ENCODE measurements at places on chromosomes 7 and 10. TPM values are rescaled to one million over a fixed set of nuclear protein-coding genes. Genes with fewer than 3 reads are reported as not detected.

DNA sequence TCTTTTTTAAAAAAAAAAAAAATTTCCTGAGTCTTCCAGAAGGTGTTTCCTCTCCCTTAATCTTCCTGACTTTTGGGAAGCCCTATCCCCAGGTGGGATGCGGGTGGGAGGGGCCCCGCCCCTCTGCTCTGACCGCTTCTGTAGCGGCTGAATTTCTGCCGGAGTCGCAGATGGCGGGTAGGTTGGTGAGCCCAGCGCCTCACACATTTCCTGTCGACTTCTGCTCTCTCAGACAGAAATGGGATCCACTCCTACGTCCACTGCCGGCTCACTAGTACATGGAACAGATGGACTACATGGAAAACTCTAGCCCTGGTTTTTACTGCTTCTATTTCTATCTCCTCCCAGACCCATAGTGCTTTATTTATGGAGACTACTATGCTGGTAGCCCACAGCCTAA is 90.9 kb downstream of the NEUROD6 start:
- H3K36me3 ChIP-seq: no peaks in the 10 kb centered on the region
- DNase-seq: no peak
- H3K4me3 ChIP-seq: no peak overlapping the region
- no peak overlapping the region for H3K27ac ChIP-seq
- H3K27me3 ChIP-seq: no peaks in the 10 kb centered on the region

DNA sequence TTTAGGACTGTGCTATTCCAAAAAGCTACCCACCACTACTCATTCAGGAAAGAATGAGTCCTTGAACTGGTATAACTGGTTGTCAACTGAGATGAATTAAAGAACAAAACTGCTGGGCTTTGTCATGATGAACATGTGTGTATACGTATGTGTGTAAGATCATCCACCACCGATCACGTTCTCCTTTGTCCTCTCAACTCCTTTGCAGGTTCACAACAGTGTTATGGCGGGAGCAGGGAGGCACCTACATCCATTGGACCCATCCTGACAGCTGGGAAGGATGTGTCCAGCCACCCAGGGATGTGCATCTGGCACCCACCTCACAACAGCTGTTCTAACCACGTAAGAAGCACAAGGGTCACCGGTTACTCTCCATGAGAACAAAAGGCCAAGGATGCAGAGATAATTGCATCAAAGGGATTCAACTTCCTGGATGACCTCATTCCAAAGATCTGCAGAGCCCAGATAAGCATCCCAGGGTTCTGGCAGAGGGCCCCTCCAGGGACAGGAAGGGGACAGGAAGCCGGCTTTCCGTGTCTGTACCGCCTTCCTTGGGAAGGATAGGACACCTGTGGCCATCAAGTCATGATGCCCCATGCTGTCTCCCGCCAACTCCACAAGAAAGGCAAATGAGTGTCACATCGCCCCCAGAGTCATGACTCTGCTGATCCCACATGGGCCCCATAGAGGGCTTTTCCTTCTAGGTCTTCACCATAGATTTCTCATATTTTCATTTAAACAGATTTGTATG is 66.1 kb downstream of the STEAP1B start:
- no peak overlapping the region for H3K4me3 ChIP-seq
- DNase-seq: no peak
- H3K4me1 ChIP-seq: no peaks in the 10 kb centered on the region
- H3K36me3 ChIP-seq: no peaks in the 10 kb centered on the region
- no peaks in the 10 kb centered on the region for H3K27me3 ChIP-seq

DNA sequence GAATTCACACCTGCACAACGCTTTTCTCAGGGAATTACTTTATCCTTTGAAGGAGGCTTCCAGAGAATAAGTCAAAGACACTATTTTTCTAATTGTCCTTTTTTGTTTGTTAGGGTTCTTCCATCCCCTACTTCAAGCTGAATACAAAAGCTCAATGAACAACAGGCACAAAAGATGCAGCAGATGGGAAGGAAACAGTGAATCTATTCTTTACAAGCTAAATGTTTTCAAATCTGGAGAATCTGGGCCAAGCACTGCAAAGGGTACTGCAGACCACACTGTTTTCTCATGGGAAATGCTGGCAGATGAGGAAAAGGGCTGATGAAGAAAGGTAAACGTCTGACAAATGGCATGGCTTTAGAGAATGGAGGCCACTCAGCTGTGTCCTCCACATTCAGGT is 18.5 kb downstream of the LIPA start:
- H3K27ac ChIP-seq: no peak overlapping the region
- no peaks in the 10 kb centered on the region for H3K4me1 ChIP-seq
- H3K36me3 ChIP-seq: no peaks in the 10 kb centered on the region
- no peak overlapping the region for H3K4me3 ChIP-seq
- no peak for DNase-seq

GRCh38 chr7:134890246-134891240 is 95.8 kb upstream of the AGBL3 start:
- no peaks in the 10 kb centered on the region for H3K27me3 ChIP-seq
- H3K4me1 ChIP-seq: peaks cover 30% of the 10 kb centered on the region
- no peak overlapping the region for H3K4me3 ChIP-seq
- H3K36me3 ChIP-seq: no peaks in the 10 kb centered on the region

GRCh38 chr10:32084185-32084851 is 28.1 kb upstream of the KIF5B start:
- H3K27me3 ChIP-seq: no peaks in the 10 kb centered on the region
- H3K4me1 ChIP-seq: no peaks in the 10 kb centered on the region
- no peak overlapping the region for H3K27ac ChIP-seq
- no peak for DNase-seq

- H3K4me1 ChIP-seq: no peaks in the 10 kb centered on the region
- DNase-seq: no peak
- H3K4me3 ChIP-seq: no peak overlapping the region
- no peaks in the 10 kb centered on the region for H3K27me3 ChIP-seq
- H3K36me3 ChIP-seq: peaks cover 6% of the 10 kb centered on the region
Observed at GRCh38 chr7:44216019-44216418, 15.2 kb downstream of the YKT6 start.

DNA sequence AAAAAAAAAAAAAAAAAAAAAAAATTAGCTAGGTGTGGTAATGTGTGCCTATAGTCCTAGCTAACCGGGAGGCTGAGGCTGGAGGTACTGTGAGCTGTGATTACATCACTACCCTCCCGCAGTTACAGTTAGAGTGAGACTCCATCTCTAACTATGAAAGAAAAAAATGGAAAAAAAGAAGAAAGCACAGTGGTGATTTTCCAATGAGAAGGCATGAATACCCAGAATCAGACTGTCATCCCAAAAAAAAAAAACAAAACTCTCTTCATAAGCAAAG is 269.9 kb upstream of the MKLN1 start:
- H3K36me3 ChIP-seq: peaks cover under 1% of the 10 kb centered on the region
- no peak overlapping the region for H3K4me3 ChIP-seq
- H3K27ac ChIP-seq: peak overlapping the region; percentile 93

GRCh38 chr7:155453296-155454182 is 4.4 kb upstream of the EN2 start:
- H3K4me3 ChIP-seq: no peak overlapping the region
- H3K4me1 ChIP-seq: peaks cover 33% of the 10 kb centered on the region
- no peaks in the 10 kb centered on the region for H3K36me3 ChIP-seq
- H3K27me3 ChIP-seq: peaks cover 22% of the 10 kb centered on the region
- no peak overlapping the region for H3K27ac ChIP-seq

DNA sequence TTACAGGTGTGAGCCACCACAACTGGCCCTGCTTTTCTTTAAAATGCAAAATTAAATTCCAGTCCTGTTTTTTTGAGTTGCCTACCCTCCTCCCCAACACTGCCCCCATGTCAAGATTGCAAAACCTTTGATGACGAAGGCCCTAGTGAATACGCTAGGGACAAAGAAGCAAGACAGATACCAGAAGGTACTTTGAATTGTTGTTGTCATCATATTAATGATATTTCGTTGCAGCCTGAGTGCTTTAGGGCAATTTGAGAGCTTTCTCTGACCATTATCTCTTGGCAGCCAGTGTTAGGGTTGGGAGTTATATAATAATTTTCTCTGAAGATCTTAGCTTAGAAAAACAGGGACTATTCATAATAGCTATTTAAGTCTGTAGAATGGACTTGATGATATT is 7.1 kb downstream of the CCSER2 start:
- no peak overlapping the region for H3K4me3 ChIP-seq
- H3K4me1 ChIP-seq: peaks cover 6% of the 10 kb centered on the region
- no peaks in the 10 kb centered on the region for H3K27me3 ChIP-seq
- no peak overlapping the region for H3K27ac ChIP-seq
- no peak for DNase-seq

DNA sequence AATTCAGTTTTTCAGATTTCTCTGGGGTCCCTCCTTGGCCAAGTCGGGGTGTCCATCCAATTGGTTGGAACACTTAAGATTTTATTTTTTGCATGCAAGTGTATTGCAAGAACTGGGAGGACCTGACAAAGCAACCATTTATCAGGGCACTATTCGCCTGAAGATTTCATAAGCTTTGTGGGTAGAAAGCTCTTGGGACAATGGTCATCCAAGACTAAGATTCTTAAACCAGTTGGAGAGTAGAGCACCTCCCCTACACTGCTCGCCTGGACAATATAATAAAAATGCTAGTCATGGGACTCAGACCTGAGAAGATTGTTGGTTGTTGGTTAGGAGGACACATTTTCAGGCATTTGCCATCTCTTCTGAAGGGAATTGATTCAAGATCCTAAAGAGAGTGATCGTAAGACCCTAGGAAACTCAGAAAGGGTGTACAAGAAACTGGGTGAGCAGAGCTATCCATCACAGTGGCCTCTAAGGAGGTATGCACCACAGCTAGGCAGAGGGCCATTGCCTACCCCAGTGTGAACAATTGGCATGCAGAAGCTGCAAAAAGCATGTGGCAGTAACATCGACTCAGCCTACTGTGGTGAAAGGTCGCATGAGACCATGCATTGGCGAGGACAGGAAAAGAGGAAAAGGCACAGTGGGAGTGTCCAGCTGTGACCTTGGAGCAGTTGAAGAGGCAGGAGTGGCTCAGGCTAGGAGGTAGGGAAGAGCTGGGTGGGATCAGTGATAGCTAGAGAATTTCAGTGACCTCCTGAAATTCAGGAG is 1235.3 kb upstream of the AUTS2 start:
- no peak overlapping the region for H3K27ac ChIP-seq
- no peaks in the 10 kb centered on the region for H3K4me1 ChIP-seq
- H3K36me3 ChIP-seq: no peaks in the 10 kb centered on the region
- H3K27me3 ChIP-seq: no peaks in the 10 kb centered on the region
- H3K4me3 ChIP-seq: no peak overlapping the region

DNA sequence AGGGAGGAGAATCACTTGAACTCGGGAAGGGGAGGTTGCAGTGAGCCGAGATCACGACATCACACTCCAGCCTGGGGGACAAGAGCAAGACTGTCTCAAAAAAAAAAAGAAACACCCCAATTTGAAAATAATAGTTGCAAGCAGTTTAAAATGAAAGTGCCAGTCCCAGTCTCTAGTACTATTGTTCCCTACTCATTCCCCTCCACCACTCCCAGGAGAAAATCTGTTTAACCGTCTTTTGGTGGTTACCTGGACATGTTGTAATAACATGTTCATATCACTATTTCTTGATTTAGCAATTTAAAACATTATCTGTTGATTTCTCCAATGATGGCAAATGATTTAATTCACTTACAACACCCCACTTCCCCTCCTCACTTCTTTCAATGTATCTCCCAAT is 44.7 kb downstream of the KIFBP start:
- DNase-seq: no peak
- no peak overlapping the region for H3K4me3 ChIP-seq
- no peaks in the 10 kb centered on the region for H3K27me3 ChIP-seq
- H3K36me3 ChIP-seq: no peaks in the 10 kb centered on the region

DNA sequence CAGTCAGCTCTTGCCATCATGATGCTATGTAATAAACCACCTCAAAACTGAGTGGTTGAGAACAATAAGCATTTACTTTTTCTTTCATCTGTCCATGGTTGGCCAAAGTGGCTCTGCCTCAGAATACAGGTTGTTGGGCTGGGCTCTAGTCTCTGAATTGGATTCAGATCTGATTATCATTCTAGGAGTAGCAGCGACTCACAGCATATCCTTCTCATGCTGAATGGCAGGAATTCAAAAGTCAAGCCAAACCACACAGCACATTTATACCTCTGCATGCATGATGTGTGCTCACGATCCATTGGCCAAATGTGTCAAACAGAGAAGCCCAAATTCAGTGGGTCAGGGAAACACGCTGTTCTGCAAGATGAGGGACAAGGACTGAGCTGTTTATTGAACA is 13.6 kb upstream of the GALNT11 start:
- no peak for DNase-seq
- no peak overlapping the region for H3K4me3 ChIP-seq
- no peaks in the 10 kb centered on the region for H3K27me3 ChIP-seq
- H3K4me1 ChIP-seq: no peaks in the 10 kb centered on the region
- H3K36me3 ChIP-seq: no peaks in the 10 kb centered on the region

GRCh38 chr10:118940386-118940785 is 89.1 kb upstream of the NANOS1 start:
- H3K27me3 ChIP-seq: no peaks in the 10 kb centered on the region
- no peaks in the 10 kb centered on the region for H3K36me3 ChIP-seq
- DNase-seq: no peak
- H3K4me3 ChIP-seq: no peak overlapping the region
- H3K27ac ChIP-seq: no peak overlapping the region

GRCh38 chr10:548238-548901 is 141.1 kb downstream of the DIP2C start:
- no peak overlapping the region for H3K4me3 ChIP-seq
- H3K36me3 ChIP-seq: no peaks in the 10 kb centered on the region
- no peaks in the 10 kb centered on the region for H3K27me3 ChIP-seq

GRCh38 chr10:78504181-78504580 is 470.5 kb downstream of the RPS24 start:
- no peaks in the 10 kb centered on the region for H3K36me3 ChIP-seq
- DNase-seq: no peak
- no peaks in the 10 kb centered on the region for H3K27me3 ChIP-seq
- H3K27ac ChIP-seq: no peak overlapping the region

GRCh38 chr10:65423043-65423442 is 1502.8 kb upstream of the LRRTM3 start:
- H3K27ac ChIP-seq: no peak overlapping the region
- DNase-seq: no peak
- no peaks in the 10 kb centered on the region for H3K27me3 ChIP-seq
- no peaks in the 10 kb centered on the region for H3K4me1 ChIP-seq
- H3K36me3 ChIP-seq: no peaks in the 10 kb centered on the region

DNA sequence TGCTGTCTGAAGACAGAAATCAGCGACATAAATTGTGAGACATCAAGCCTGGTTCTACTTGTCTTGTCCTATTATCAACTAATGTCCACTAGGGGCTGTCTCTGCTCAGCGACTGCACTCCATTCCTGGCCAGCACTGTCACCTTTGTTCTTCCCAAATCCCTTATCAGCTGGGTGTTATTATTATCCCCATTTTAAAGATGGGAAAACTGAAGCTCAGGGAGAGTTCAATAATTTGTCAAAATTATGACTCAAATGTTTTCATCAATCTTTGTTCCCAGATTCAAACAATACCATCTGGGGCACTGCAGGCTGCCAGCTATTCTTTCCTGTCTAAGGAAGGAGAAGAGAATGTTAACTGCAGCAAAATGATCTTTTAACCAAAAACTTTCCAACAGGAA is 431.6 kb upstream of the NFE2L3 start:
- no peaks in the 10 kb centered on the region for H3K27me3 ChIP-seq
- DNase-seq: no peak
- no peak overlapping the region for H3K4me3 ChIP-seq
- no peak overlapping the region for H3K27ac ChIP-seq
- H3K36me3 ChIP-seq: no peaks in the 10 kb centered on the region

- DNase-seq: no peak
- H3K27me3 ChIP-seq: no peaks in the 10 kb centered on the region
- H3K4me3 ChIP-seq: no peak overlapping the region
- H3K4me1 ChIP-seq: no peaks in the 10 kb centered on the region
- H3K36me3 ChIP-seq: no peaks in the 10 kb centered on the region
Observed at GRCh38 chr10:94521276-94522250, 24.0 kb upstream of the HELLS start.

Gene EBLN1
- total RNA-seq: not detected

Gene SEMA3C
- total RNA-seq: 0.89 TPM

Gene UCMA
- total RNA-seq: not detected

Gene POR
- total RNA-seq: 116 TPM

Gene IKZF1
- total RNA-seq: 43.5 TPM

Gene SGCE
- total RNA-seq: 32.6 TPM

Measured in liver (tissue), 10 donors.